ENCODE measurements at places on chromosomes 2 and 18.

DNA sequence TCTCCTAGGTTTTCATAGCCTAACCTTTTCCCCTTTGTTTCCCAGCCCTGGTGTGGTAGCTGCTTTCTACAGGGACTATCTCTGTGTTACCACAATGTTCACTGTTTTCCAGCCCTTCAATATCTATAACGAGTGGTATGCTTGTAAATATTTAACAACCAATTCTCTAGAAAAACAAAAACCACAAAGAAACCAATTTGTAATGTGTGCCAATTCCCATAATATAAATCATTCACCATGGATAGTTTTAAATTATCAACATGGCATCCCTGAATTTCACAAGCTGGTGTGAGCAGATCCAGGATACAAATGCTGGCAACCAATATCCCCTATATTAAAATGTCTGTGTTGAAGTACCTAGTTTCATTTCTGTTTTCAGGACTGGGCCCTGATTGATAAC, 207.5 kb upstream of the FBXO11 start:
- no peak for DNase-seq

- no peak for DNase-seq
These were observed 13.3 kb downstream of the DHX57 start for GRCh38 chr2:38862476-38862875.

DNA sequence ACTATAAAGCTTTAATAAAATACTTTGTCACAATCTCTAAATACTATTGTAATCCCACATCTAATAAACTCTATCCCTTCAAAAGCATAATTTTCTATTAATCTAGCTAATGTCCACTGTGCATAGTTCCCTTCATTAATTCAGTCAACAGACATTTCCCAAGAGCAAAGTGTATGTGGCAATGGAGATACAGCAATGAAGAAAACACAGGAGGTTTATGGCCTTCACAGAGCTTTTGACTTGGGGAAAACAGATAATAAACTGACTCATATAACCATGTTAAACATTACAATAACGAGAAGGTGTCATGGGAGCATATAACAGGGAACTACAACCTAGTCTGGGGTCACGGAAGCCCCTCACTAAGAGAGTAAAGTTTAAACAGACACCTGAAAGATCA, 86.3 kb downstream of the SPIRE1 start:
- DNase-seq = no peak

DNA sequence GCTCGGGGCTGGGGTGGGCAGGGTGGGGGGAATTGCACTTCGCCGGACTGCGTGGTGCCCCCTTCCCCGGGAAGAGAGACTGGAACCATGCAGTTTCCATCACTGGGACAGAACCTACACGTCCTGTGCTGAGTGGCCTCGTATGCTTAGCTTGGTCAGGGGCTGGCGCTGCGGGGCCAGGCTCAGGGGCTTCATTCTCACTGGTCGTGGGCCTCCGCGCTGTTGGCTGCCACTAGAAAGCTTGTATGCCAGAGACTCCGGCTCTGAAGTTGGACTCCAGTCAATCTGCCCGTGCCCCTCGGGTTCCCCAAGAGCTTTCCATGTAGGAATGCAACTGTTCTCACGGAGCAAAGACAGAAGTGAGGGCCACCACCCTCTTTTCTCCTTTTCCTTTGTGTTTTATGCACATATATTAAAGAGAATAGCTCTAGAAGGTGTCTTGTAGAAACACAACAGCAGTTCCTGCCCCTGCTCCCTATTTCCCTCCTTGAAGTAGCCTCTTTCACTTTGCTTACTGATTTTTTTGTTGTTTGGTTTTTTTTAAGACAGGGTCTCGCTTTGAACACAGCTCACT, 64.0 kb upstream of the YWHAQ start:
- no peak for DNase-seq

GRCh38 chr2:12334412-12334966, 382.2 kb upstream of the TRIB2 start:
- DNase-seq = no peak

GRCh38 chr2:54673501-54673998, 49.9 kb upstream of the EML6 start:
- DNase-seq = no peak

DNA sequence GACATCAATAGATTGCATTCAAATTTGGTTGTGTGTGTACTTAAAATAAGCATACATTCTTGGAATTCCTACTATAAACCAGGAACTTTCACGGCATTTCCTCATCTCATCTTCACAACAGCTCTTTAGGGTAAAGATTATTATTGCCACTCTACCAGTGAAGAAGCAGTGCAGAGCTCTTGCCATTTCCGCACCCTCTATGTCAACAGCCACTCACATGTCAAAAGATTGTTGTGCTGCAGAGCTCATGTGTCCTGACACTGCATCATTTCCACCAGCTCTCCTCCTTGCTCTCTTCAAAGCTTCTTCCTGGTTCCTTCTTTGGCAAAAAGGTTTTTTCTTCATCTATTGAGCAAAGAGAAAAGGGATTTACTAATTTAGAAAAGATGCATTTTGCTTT, 26.5 kb upstream of the L3MBTL4 start:
- no peak for DNase-seq

- no peak for DNase-seq
These were observed 48.1 kb downstream of the BCL11A start for GRCh38 chr2:60505240-60505879.

DNA sequence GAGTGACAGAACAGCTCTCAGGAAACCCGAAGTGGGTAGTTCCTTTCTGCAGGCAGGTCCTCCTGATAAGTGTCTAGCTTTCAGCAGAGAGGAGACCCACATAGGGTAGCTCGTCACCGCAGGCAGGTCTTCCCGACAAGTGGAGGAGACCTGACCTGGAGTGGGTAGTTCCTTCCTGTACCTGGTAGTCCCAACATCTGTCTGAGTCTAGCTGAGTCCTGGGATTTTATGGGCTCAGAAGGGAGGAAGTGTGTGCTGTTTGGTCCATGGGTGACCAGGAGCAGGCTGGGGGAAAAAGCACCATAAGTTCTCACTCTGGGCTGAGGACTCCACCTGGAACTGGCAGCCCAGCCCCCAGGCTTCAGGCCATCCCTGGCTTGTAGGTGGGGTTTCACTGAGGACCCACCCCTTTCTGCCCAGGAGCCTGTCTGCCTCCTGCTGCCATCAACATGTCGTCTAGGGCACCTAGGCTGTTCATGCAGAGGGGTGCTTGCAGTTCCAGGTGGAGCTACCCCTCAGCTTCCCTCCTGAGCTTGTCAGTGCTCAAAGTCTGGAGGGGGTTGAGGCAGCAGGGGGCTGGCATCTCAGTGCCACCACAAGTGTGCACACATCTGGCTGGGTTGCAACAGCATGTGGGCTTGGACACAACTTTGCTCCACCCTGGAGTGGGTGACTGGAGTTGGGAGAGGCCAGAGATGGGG, 9.4 kb downstream of the DYSF start:
- no peak for DNase-seq

GRCh38 chr2:236986524-236987330, 99.0 kb upstream of the COPS8 start:
- no peak for DNase-seq

DNA sequence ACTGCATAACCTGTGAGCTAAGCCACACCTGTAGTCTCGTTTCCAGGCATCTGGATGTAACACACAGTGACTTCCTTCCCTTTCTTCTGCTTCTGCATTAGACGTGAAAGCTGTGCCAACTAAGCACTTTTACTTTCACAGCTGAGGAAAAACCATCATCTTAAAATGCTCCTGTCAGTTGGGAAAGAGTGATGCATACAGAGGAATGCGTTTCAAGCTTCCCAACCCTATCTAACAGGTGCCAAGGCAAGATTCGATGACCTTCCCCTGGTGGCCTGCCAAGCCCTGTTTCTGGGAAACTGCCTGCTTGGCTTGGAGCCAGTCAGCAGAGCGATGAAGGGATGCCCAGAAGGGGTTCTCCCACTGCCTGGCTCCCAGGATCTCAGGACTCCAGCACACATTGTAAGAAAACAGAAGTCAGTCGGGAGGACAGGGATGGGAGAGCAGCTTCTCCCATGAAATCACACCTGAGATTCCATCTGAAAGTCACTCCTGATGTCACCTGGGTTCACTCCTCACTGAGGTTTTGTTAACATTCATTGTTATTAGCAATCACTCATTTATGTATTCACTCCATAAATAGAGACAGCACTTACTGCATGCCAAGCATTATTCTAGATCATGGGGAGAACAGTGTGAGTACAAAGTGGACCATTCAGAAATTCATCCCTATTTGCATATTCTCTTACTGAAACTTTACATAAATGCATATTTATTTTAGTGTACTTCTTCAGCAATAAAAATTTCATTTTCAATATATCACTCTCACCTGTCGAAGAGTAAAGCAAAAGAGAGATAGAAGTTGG, 64.1 kb downstream of the DTNA start:
- DNase-seq = peak; percentile 50

DNA sequence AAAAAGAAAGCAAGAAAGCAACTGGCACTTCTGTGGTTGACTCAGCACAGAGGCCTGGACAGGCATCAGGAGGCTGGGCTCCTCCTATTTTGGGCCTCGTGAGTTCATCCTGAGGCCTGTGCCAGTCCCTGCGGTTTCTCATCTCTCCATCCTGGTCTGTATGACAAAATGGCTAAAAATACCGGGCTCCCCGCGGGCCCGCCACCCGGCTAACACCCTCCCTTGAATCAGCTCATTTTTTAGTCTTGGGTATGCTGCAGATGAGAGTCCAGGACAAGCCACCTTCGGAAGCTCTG, 62.3 kb upstream of the YWHAQ start:
- peak; percentile 87 for DNase-seq

- peak; percentile 77 for DNase-seq
These were observed 234.9 kb downstream of the FHOD3 start for GRCh38 chr18:36532394-36532793.

GRCh38 chr2:128577141-128577930, 258.7 kb upstream of the HS6ST1 start:
- no peak for DNase-seq

DNA sequence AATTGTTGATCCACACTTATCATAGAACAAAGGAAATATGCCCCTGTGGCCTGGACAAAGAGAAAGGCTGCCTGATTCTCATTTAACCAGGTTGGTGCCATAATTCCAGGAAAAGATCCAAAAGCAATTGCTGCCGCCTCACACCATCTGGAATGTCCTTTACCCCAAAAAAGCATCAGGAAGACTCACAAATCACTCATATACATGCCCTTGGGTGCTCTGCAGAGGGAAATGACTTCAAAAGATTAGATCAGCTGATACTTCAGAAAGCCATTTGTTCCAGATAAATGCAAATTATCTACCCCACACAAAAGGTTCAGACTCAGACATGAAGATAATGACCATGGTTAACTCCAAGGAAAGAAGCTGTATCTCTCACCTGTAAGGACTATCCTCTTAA, 285.8 kb downstream of the C1D start:
- DNase-seq = no peak

- DNase-seq = no peak
These were observed 35.3 kb downstream of the MMADHC start for GRCh38 chr2:149552226-149552625.

GRCh38 chr18:24535527-24536295, 75.3 kb downstream of the HRH4 start:
- DNase-seq = no peak

DNA sequence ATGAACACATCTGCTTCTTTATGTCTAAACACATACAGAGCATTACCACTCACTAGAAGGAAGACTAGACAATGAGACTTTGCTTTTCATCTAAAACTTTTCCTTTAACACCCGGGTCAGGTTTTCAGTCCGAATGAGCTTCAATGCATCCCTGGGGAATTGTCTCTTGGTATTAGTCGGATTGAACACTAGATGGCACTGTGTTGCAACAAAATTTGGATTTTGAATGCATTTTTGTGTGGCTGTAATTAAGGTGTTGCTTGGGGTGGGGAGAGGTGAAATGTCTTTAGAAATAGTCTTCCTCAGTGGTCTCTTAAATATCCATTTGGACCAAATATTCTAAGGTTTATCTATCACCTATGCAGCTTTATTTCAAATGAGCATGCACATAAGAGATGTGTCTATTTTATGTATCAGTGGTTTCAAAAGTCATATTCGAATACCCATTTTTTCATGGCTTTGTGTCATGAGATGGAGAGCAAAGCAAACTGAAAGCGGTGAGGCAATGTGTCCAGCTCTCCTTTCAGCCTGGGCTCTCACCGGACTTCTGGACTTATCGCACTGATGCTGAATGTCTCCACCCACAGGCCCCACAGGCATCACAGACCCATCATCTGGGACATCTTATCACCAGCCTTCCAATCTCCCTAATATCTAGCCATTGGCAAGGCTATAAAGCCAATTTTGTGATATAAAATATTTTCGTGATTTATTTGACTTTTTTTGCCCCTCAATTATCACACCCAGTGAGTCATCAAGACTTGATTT, 510.3 kb downstream of the RNF144A start:
- DNase-seq = peak; percentile 34

DNA sequence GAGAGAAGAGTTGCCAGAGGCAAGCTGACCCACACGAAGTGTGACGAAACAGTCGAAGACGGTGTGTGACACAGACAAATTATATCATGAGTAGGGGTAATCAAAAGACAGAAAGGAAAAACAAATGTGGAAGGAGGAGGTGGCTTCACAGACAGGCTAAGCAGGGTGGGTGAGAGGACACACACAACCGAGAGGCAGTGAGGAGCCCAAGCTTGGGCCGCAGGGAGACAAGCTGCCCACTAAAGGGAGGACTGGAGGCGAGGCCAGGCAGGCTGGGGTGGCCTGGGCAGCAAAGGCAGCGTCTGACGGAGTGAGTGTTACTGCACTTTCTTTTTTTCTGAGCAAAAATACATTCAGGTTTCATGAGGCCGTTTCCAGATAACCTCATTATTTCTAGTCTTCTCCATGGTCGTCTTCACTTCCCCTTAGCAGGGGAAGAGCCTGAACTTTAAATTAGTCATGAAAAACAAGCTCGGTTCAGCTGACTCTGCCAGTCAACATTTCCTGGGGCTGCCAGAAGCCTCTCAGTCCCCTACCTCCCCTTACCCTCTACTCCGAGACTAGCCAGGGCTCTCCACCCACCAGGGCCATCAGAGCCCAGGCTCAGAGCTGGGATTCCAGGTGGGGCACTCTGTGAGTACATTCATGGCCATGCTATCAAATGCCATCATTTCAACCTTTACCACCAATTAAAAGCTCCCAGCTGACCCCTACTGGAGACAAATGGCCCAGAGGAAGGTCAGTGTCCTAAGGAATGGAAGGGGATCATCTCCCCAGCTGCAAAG, 13.8 kb upstream of the ZFP36L2 start:
- DNase-seq = no peak
